ENCODE measurements at places on chromosomes 6 and 20.

DNA sequence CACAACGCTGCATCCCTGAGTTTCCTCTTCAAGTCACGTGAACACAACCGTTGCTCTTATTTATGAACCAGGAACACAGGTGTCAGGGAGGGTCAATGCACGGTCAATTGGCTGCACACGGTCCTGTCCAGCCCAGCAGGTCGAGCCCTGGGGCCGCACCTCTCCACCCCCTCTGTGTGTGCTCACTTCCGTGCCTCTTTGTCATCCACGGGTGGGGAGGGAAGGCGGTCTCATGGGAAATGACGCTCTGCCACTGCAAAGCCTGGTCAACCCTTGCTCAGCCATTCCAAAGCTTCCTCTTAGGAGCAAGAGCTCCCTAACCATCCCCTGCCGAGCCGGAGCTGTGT is 38.7 kb downstream of the DACT2 start:
- no peak for DNase-seq

GRCh38 chr6:114253431-114253830 is 89.4 kb downstream of the HS3ST5 start:
- DNase-seq, result no peak

- DNase-seq, result no peak
Measured at GRCh38 chr6:40923880-40924279, 115.1 kb downstream of the UNC5CL start.

DNA sequence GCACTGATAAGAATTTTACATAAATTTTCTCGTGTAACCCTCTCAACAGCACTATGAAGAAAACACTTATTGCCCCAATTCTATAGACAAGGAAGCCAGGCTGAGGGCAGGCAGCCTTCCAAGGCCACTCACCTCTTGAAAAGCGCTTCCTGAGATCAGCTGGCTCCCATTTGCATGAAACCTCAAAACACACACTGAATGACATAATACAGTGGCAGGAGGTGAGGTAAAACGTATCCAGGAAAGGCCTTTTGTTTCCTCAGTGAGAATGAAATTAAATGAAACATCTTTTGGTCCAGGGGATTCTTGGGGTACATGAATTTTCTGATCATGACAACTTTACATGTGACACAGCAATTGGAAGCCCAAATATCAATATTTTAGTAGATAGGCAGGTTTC is 112.5 kb downstream of the WDR27 start:
- DNase-seq, result no peak

- no peak for DNase-seq
Measured at GRCh38 chr20:539848-540247, 3.7 kb downstream of the CSNK2A1 start.

DNA sequence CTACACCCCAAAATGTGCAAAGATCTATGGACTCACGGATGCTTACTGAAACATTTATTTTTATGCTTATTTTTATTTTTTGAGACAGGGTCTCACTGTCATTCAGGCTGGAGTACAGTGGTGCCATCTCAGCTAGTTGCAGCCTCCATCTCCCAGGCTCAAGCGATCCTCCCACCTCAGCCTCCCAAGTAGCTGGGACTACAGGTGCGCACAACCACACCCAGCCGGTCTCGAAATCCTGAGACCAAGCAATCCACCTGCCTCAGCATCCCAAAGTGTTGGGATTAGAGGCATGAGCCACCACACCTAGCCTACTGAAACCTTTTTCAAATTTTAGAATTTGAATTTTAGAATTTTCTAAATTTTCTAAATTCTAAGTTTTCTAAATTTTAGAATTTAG is 50.8 kb upstream of the IPCEF1 start:
- no peak for DNase-seq

DNA sequence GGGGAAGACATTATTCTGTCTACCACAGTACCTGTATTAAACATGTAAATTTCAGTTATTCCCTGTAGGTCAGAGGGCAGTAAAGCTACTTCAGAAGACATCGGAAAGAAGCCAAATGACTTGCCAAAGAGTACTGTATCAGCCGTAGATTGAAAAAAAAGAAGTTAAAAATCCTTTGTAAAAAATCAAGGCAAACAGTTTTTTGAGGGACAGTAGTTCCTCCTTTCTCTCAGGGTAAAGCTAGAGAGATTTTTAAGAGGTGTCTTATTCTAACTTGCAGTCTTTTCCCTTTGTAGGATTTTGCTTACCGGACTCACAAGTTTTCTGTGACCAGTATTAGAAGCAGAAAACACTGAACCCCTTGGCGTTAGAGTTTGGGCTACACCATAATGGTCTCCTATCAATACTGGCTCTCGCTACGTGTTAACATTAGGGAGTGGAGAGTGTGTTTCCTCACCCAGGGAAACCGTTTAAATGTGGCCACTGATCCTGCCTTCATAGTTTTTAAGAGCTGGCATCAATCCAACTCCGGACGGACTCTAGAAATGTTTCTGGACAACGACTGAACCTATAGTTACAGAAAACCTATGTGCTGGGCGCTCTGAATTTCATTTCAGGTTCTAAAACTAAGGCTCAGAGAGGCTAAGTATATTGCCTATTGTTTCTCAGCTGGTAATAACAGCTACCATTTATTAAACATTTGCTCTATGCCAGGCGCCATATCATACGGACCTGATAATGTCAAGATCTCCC is 1.3 kb upstream of the ASXL1 start:
- DNase-seq, result no peak

- DNase-seq, result no peak
Measured at GRCh38 chr6:511488-512137, 120.1 kb downstream of the IRF4 start.

- DNase-seq, result no peak
Measured at GRCh38 chr6:35370785-35371493, 28.6 kb downstream of the PPARD start.

GRCh38 chr6:158516098-158516497 is 43.8 kb upstream of the TMEM181 start:
- DNase-seq, result no peak
